NCI-H69 (cell line): ENCODE measurements at places on chromosomes 5 and 9.

DNA sequence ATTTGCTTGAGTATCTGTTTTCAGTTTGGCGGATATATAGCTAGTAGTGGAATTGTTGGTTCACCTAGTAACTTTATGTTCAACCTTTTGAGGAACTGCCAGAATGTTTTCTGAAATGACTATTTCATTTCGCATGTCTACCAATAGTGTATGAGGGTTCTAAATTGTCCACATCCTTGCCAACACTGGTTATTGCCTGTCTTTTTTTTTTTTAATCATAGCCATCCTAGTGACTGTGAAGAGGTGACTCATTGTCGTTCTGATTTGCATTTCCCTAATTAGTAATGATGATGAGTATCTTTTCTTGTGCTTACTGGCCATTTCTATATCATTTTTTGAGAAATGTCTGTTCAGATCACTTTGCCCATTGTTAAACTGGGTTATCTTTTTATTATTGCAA, 52.5 kb downstream of the PRLR start:
- no peak for DNase-seq

GRCh38 chr5:132427281-132428146, 58.0 kb downstream of the SLC22A5 start:
- peak; percentile 90 for DNase-seq

DNA sequence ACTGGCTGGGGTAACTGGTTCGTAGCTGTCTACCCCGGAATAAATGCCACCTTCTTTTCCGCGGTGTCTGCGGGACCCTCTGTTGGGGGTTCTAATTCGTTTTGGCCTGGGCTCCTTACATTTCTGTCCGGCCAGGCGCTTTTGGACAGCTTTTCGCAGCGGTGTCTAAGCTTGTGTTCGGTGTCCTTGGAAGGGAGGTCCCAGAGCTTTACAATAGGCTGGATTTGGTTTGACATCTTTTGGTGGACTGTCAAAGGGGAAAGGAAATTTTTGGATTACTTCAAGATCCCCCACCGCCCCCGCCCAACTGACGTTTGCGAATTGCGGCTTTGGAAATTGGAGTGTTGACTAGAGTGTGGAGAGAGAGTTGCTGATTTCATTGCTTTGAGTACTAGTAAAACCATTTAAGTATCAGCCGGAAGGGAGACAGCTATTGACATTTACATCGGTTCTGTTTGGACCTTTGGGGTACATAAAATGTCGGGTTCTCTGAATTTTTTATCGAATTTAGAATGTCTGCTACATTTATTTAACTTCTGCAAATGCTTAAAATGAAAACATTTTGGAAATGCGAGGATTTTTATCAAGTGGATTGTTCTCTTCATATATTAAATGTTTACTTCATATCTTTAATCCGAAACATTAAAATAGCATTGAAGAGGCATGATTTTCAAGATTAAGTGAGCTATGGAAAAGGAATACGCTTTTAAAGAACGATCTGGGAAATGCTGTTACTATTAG, 4.7 kb upstream of the PURA start:
- DNase-seq = peak; percentile 40

GRCh38 chr9:133956520-133957076, 35.5 kb downstream of the VAV2 start:
- DNase-seq = peak; percentile 43

DNA sequence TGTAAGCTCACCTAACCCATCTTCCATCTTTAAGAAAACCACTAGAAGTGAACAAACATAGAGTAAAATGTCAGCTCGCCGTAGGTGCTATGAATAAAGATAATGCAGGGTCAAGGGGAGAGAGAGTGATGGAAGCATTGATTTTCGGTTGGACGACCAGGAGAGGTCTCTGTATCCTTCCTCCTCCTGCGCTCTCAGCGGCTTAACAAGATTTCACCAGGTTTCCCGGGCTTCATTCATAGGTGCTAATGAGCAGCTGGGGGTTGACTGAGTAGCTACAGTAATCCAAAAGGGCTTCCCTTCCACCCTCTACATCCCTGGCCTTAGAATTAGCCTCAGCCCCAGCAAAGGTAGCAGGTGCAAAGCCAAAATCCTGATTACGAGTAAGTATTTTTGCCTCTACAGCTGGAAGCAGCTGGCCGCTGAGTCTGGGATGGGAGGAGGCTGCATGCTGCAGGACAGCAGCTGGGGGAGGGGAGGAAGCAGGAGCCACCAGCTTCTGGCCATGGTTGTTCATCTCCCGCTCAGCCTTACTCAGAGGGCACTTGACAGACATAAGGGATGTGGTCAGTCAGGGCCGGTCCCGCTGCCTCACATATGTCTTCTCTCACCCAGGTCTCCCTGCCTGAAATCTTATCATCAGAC, 112.0 kb upstream of the IL12B start:
- no peak for DNase-seq

- no peak for DNase-seq
These were observed 28.0 kb upstream of the ENHO start for GRCh38 chr9:34550681-34551270.

- DNase-seq = peak; percentile 42
These were observed 551.7 kb downstream of the MAT2B start for GRCh38 chr5:164057121-164057520.

DNA sequence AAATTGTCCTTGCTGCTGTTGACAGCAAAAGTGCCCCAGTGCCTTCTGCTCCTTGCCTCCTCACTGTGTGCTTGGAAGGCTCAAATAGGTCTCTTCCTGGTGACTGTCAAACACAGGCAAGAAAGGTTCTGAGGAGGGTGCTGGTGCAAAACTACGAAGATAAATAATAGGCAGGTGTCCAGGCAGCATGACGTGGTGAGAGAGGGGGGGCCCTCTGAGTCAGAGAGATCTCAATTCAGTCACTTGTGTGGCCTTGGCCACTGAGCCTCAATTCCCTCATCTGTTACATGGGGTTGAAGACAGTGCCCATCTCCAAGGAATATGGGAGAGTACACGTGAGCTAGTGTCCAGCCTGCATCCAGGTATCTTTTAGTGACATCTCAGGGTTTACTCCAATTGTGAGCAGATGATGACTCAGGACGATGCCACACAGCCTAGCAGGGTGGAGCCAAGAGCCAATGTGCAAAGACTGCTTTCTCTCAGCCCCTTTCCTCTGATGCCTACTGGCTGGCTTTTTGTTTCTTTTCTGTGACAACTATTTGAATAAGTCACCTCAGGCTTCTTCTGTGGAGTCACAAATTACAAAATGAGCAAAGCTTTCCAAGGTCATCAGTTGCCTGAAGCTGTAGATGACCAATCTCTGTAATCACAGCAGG, 29.7 kb upstream of the SMIM32 start:
- no peak for DNase-seq

- no peak for DNase-seq
These were observed 189.9 kb downstream of the BNC2 start for GRCh38 chr9:16680541-16680940.

- no peak for DNase-seq
These were observed at the start of gene PFN3 for GRCh38 chr5:177399997-177400868. PFN3 (minus strand) TSS chr5:177400661; CDS start chr5:177400576, 85 bp downstream.
